ENCODE measurements at places on chromosomes 11 and 22. TPM values are rescaled to one million over a fixed set of nuclear protein-coding genes. Genes with fewer than 3 reads are reported as not detected.

DNA sequence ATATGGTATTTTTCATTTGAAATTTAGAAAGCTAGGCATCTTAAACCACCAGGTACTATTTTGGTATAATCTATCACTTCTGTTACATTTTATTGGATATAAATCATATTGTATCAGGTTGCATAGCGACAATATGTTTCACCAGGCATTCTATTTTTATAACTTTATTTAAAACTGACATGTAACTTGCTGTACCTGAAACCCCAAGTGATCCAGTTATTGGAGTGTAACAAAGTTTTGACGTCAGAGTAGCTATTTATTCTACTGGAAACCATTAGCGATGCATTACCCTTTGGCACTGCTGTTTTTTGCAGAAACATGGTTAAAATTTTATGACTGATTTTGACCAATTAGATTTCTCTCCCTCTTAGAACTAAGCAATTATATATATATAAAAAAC lies 160.7 kb downstream of the METTL15 start:
- no peak for DNase-seq

DNA sequence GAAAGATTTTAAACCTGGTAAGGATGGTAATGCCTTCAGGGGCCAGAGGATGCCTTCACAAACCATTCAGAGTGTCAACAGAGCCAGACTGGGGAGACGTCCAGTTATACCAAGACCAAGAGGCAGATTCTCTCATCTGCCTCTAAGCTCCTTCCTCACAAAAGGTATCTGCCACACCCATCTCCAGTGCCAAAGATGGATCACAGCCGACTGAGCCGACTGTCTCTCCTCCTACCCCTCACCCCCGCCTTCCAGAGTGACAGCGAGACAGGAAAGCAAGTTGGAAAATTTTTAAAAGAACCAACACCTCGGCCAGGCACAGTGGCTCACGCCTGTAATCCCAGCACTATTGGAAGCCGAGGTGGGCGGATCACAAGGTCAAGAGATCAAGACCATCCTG lies 79.1 kb upstream of the AKIP1 start:
- no peak for DNase-seq

DNA sequence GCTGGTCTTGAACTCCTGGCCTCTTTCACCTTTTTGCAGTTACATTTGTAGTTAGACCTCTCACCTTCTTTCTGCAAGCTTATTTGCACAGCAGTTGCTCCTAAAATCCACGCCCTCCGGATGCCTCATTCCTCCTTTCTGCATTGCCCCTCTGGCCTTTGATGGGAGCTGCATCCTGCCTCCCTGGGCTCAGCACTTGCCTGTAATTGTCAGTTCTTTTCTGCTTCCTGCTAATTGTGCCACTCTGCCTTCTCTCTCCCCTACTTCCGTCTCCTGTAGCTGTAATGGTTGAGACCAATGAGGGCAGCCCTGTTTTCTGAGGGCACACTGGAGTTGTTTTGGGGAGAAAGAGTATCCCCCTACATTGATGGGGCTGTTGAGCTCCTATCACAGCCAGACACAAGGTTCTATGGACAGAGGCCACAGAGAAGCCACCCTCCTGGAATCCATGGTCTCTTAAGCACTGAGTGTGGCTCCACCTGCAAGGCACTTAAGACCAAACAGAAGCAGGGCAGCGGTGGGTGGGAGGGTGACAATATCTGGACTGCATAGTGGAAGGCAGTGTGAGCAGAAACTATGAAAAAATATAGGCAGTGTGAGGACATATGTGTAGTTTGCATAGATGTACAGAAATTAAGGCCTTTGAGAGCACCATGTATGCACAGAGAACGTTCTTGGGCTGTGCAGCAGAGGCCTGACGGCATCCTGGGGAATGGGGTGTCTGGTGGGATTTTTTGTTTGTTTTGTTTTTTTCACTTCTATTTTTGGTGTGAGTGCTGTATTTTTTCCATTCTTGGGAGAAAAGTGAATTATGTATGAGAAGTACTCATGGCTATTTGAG lies 30.5 kb downstream of the YDJC start:
- DNase-seq, result no peak

DNA sequence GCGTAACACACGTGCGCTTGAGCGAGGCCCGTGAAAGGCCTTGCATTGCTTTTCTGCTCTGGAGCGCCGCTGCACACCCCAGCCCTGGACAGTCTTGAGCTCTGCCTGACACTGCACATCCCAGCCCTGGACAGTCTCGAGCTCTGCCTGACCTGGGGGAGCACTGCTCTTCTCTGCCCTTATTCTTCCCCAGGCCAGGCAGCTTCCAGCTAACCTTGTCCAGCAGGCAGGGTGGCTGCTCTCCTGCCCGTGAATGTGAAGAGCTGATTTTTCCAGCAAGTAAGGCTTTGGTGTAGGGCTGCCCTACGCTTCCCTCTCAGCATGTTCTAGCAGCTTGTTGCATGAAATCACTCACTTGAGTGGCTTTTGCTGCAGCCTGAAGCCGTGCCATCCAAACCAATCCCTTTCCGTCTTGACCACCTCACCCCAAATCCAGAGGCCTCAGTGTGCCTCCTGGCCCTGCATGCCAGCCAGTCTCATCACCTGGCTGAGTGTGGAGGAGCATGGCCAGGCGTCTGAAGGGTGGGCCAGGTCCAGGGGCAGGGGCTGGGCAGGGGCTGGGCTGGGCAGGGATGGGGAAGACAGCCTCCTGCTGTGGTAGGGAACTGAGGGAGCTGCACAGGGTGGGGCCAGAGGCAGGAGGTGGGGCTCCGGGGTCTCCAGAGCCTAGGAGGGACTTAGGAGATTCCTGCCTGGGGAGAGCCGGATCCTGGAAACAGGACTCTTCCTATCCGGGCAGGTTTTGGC lies 89.5 kb upstream of the B3GAT1 start:
- peak; percentile 57 for DNase-seq

DNA sequence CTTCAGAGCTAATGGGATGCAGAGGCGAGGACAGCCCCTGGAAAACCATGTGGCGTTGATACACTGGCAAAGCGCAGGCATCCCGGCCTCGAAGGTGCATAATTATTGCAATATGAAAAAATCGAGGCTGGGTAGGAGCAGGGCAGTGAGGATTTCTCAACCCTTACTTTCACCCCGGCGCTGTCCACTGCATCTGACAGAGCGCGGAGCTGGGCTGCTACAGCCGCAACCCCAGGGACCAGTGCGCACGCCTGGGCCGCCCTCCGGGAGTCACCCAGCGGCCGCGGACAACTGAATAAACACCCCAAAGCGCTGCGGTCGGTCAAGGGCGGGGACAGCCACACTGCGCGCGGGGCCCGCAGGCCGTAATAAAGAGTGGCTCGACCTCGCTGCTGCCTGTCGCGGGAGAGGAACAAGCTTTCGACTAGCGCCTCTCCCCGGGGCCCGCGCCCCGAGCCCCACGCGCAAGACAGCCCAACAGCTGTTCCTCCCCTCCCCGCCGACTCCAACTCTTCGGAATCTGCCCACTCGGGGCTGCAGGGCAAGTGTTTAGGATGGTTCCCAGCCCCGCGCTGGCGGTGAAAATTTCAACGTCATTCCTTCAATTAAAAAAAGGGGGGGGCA lies 3.6 kb upstream of the WT1 start:
- no peak for DNase-seq

DNA sequence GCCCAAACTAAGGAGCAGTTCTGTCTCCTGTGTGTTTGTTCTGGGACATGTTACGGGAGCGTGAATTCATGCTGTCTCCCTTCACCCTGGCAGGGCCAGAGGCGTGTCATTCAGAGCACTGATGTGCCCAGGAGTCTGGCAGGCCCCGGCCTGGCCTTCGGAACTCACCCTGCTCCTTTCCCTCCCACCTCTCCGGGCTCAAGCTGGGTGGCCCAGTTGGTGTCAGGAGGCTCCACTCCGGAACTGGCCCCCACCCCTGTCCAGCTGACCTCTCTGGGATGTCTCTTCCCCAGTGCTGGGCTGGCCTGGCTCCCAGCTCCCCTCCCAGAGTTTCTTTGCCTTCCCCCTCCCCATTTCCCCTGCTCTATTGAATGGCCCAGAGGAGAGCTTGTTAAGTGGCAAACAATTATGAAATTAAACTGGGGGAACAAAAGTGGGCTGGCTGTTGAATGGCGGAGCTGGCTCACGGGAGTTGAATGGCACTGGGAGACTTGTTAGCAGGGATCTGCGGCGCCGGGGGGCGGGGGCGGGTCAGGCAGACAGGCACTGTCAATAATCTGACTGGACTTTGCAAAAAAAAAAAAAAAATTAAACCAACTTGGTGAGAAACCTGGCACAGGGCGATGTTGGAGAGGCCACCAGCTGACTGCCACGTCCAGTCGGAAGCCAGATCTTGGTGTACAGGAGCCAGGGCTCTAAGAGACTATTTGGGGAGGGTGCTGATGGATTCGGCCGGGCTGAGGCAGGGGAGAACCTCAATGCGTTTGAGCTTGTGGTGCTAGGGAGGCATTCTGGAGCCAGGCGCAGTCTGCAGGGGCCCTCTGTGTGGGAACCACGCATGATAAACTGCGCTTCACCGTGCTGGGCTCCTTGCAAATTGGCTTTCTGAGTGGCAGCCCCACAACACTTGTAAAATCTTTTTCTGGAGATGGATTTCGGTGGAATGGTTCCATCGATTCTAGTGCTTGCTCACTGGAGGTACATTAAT lies 1.3 kb downstream of the MPPED1 start:
- DNase-seq, result no peak

DNA sequence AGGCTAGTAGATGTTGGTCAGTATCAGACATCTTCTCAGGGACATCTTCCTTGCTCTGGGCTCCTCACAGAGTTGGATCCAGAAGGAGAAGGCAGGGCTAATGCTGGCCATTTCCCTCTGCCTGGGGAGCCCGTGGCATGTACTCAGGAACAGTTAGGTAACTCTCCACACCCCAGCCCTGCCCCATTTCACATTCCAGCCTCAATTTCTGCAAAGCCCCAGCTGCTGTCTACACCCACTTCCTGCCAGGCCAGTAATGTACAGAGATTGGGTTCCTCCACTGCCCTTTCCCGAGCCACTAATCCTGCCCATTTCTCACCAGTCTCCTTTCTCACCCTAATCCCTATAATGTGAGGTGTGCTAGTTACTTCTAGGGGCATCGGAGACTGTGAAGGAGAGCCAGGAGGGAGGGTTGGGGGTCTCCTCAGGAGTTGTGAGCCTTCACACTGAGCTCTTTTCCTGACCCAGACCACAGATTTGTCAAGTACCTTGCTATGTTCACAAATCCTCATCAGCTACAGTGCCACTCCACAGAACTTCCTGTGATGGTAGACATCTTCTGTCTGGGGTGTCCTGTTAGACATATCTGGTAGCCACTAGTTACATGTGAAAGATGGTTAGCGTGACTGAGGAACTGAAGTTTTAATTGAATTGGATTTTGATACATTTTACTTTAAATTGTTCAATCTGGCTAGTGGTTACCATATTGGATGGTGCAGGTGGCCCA lies 1.3 kb upstream of the SEC14L3 start:
- DNase-seq, result no peak

GRCh38 chr22:27803841-27804415 lies 2.4 kb upstream of the MN1 start:
- DNase-seq, result no peak

DNA sequence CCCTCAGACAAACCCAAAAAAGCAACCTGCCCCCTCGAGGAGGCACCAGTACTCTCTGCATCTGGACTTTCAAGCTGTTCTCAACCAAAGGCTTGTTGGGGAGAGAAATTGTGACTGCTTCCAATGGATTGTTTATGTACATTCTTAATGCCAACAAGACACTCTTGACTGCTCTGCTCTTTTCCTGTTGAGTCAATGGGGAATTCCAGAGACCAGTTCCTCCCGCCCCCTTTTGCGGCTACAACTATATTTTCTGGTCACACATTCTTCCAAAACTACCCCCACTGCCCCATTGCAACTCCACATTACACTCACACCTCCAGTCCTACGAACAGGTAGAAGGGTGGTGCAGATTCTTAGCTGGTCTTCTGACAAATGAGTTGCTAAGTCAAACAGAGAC lies 187.0 kb downstream of the DSCAML1 start:
- DNase-seq, result no peak

DNA sequence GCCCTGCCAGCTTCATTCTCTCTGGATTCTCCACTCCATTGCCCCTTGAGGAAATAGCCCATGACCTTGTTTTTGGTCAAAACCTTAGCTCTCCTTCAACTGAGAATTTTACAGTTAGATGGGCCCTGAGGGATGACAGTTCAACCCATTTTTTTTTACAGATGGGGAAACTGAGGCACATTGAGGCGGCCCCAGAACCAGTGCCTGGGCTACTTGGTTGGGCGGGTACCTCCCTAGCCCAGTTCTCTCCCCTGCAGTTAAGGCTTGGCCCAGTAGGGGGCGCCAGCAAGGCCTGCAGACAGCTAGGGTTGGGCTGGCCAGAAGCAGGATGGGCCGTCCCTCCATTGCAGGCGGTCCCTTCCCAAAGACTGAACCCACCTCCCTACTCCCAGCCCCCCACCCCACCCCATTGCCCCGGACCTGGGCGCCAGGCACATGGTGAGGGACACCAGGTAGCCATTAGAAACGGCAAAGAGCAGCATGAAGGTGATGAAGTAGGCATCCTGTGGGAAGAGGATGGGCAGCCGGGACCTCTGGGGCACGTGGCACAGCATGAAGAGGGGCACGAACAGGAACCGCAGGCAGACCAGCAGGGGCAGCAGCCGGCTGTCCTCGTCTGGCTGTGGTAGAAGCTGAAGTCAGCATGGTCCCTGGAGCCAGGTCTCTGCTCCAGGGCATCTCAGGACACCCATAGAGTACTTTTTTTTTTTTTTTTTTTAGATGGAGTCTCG lies 7.6 kb downstream of the SLC29A2 start:
- peak; percentile 81 for DNase-seq

- DNase-seq, result no peak
Measured at GRCh38 chr22:50444663-50445062, 30.2 kb downstream of the SBF1 start.

- no peak for DNase-seq
Measured at GRCh38 chr11:116366980-116367645, 405.7 kb downstream of the BUD13 start.

DNA sequence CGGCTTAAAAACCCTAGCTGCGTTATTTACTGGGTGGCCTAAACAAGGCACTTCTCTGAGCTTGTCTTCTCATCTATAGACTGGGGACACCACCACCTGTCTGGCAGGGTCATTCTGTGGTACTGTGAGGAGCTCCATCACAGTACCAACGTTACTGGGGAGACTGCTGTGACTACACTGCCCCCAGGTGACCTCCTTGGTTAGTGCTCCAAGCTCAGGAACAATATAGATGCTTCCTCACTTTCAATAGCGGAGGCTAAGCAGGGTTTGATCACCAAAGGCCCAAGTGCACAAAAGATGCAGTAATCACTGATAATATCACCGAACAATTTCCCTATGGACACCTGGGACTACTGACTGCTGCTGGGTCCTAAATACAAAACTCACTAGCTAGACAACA lies 18.8 kb downstream of the PRPF19 start:
- DNase-seq, result no peak

- DNase-seq, result no peak
Measured at GRCh38 chr22:36328635-36329253, 59.0 kb downstream of the MYH9 start.

GRCh38 chr22:36016684-36017083 lies 11.9 kb downstream of the RBFOX2 start:
- DNase-seq, result no peak

- no peak for DNase-seq
Measured at GRCh38 chr11:118175993-118176777, at the start of gene SCN2B. SCN2B (minus strand) TSS chr11:118176639; CDS start chr11:118176431, 208 bp downstream.

BRSK2 gene
- total RNA-seq, result 0.26 TPM

OR52E8 gene
- not detected for total RNA-seq

BIRC3 gene
- total RNA-seq, result 23.0 TPM

GLB1L3 gene
- 0.43 TPM for total RNA-seq

APOBEC3H gene
- total RNA-seq, result 0.84 TPM

KCTD14 gene
- total RNA-seq, result 13.6 TPM

ESAM gene
- total RNA-seq, result 164 TPM

Data from upper lobe of right lung (tissue), 1 donor.